ENCODE measurements at places on chromosomes 4 and X.
A peak's percentile ranks its signal among the peaks of the same experiment; 100 is the strongest.

DNA sequence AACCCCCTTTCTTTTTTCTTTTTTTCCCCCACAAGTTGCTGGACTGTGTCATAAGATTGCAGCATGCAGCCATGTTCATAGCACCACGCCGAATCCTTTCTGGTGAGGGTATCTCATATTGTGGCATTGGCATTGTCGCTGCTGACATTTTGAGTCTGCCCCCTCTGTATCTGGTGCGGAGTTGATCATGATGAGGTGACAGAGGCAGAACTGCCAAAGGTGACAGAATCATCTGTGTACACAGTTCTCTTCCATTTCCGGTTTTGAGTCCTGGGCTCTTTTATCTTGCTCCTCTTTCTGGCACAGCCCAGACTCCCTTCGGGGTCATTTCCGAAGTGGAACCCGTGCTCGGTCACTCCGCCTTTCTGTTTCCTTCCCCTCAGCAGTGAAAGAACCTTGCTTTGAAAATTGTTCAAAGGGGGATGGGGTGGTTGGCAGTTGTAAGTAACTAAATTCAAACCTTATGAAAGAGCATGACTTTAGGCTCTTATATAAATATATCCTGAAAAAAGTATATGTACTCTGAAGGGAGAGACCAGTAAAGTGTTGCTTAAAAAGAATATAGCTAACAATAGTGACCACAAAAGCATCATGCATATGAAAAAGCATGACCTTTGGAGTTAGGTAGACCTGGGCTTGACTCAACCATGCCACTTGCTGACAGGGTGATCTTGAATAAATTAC, 55.0 kb upstream of the BMP2K start:
- DNase-seq, result no peak

- DNase-seq, result peak; percentile 67
Measured at GRCh38 chrX:48897157-48897624, 377 bp downstream of the TIMM17B start.

GRCh38 chrX:53440101-53440500, 5.9 kb upstream of the HSD17B10 start:
- peak; percentile 26 for DNase-seq

DNA sequence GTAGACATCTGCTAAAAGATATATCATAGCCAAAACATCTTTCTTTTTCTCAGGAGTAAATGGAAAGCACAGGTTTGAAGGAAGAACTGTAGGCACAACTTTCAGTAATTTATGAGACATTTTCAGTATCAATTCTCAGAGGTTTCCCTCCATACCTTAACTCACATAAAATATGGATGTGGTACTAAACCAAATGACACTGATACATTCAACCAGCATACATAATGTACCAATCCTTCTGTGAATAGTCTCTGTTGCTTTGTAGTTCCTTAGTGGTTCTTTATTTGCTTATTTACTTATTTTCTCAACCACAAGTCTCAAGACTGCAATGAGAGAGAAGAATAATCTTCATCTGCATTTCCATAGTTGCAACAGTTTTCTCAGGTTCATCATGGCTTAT, 96.1 kb downstream of the ARHGAP24 start:
- DNase-seq, result no peak

GRCh38 chrX:123601437-123601836, 131.4 kb downstream of the THOC2 start:
- no peak for DNase-seq

- no peak for DNase-seq
Measured at GRCh38 chr4:174212061-174212460, 71.4 kb downstream of the FBXO8 start.
